ENCODE measurements at places on chromosomes 1 and 21.

- no peak for DNase-seq
These were observed 58.7 kb upstream of the APOBEC4 start for GRCh38 chr1:183711741-183712361.

- no peak for DNase-seq
These were observed 12.9 kb downstream of the DESI2 start for GRCh38 chr1:244665771-244666217.

- peak; percentile 35 for DNase-seq
These were observed 305.1 kb downstream of the MATN1 start for GRCh38 chr1:30418061-30418938.

DNA sequence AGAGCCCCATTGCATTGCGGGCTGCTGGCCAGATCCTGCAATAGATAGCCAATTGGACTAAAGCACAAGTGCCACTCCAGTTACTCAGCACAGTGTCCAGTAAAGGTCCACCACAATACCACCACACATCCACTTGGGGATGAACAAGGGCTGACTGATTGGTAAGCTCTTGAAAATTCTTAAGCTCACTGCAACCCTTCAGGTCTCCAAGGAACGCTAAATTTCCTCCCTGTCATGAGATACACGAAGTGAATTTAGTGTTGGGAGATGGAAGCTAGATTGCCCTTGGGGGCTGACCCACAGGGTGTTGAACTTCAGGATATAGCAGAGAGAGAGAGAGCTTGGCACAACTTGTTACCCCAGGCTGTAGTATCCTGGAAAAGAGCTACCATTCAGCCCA is 9.8 kb upstream of the AADACL3 start:
- DNase-seq = no peak

DNA sequence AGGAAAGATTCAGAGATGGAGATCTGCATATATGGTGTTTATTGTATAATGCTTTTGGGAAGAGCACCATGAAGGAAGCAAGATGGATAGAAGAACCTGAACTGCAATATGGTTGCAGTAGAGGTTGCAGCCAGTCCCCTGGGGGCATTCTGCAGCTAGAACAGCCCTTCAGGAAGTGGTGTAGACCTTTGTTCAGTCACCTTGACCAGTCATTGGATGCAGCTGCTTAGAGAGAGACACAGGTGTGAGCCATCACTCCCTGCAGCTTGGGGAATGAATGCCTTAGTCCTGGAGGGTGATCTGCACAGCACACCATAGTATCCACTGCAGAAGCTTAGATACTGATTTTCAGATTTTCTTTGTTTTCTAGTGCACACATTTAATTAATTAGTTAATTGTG is 42.3 kb downstream of the NEK7 start:
- no peak for DNase-seq

GRCh38 chr1:10117865-10118264 is 85.1 kb downstream of the UBE4B start:
- no peak for DNase-seq

DNA sequence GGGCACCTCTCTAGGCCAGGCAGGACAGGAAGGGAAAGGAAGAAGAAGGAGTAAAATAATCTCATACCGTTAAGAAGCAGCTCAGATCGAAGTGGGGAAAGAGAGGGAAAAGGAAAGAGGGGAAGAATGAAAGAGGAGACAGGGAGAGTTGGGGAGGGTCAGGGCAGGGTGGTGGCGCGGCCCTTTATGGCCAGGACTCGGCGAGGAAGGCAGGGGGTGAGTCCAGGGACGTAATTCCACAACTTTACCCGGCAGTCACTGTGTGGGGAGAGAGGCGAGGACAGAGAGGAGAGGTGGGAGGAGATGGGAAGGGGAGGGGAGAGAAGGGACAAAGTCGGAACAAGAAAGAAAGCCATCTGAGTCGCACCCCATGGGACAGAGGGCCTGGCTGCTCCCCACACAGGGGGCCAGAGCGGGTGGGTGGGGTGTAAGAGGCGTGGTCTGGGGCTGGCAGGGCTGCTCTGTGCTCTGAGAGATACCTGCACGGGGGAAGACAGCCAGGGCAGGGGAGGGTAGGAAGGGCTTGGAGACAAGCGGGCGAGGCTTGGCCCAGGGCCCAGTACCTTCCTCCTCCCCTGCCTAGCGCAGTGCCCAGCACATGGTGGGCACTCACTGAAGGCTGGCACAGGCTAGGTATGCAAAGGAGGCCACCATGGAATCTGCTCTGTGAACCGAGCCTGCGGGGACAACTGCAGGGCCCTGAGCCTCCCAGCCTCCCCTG is 49.4 kb downstream of the KIF21B start:
- no peak for DNase-seq

DNA sequence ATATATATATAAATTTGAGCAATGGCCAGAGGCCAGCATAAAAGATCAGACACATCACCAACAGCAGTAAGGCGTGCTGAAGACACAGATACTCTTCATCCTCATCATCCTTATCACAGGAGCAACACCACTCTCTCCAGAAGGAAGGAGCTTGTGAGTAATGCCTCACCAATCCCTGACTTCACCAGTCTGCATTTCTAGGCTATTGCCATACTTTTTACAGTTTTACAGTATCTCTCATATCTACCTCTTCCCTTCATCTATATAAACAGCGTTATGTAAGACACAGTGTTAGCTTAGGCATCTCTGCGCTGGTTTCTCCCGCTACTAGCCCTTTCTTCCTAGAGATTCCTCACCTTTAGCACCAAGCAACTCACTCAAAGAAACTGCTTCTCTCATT is 2.4 kb upstream of the ABL2 start:
- DNase-seq = no peak

DNA sequence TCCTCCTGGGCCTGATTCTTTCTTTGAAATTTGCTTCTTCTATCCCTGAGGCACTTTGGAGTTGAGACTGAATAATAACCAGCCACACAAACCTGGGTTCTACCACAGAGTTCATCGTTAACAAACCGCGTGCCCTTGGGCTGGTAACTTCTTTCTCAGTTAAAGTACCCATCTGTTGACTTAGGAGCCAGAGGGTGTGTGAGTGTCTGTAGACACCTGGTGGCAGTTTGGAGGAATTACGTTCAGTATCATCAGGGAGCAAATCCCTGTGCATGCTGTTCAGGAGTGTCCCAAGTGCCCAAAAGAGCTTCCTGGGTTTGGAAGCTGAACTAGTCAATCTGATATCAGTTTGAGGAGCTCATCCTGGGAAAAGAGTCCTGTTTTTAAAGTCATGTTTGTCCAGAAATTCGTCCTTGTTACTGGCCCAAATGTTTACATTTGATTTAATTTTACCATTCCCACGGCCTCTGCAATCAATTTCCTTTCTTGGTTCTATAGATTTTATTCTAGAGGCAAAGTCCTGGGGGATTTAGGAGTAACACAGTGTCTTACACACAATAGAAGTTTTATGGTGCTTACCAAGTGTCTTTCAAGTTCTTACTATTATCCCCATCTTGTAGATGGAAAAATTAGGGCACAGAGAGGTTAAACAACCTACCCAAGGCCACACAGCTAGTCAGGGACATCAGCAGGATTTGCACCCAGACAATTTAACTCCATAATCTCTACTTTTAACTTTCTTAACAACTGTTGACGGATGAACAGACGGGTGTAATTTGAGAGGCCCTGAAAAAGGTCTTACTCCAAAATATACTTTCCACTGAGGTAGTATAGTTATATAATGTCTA is 26.7 kb upstream of the RPTN start:
- DNase-seq = peak; percentile 55

GRCh38 chr1:14650951-14651350 is 52.5 kb downstream of the KAZN start:
- no peak for DNase-seq

DNA sequence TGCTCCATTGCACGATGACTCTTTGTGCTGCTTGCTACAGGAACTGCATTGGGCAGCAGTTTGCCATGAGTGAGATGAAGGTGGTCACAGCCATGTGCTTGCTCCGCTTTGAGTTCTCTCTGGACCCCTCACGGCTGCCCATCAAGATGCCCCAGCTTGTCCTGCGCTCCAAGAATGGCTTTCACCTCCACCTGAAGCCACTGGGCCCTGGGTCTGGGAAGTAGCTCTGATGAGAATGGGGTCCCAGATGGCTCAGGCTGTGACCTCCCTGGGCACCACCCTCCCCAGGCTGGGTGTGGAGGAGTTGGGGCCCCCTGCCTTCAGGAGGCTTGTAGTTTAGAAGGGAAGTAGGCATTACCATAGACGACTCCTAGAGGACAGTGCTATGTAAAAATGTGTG is 19.7 kb downstream of the CYP4B1 start:
- DNase-seq = no peak

- DNase-seq = peak; percentile 38
These were observed 28.9 kb downstream of the RUNX3 start for GRCh38 chr1:24900985-24901781.

DNA sequence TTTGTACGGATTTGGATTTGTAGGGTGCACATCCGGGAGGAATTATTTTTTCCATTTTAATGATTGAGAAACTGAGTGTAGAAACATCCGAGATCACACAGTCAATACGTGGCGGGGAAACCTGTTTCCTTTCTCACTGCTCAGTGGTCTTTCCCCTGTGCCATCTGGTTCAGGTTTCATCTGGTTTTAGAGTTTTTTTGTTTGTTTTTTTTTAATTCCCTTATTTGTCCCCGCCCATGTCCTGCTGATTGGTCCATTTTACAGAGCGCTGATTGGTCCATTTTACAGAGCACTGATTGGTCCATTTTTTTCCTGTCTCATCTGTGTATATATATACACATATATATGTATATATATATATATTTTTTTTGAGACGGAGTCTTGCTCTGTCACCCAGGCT is 6.0 kb downstream of the TRPM2 start:
- no peak for DNase-seq

DNA sequence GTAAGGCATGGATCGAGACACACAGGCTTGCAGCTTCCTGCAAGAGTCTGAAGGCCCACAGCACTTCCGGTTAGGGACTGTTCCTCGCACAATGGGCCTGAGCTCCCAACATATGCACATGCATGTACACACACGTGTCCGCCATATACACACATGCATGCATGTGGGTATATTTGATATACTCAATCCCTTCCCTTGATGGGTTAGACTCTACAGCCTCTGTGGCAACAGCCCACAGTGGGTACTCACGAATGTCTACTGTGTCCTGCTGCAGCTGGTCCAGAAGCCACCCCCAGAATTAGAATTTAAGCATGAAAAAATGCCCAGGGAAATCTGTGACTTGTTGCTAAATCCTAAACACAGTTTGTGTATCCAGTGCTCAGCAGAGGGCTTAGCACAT is 9.9 kb downstream of the F3 start:
- no peak for DNase-seq

- DNase-seq = no peak
These were observed 109.8 kb upstream of the IVNS1ABP start for GRCh38 chr1:185426848-185427247.

GRCh38 chr1:224435318-224435763 is 744 bp upstream of the WDR26 start:
- no peak for DNase-seq

- no peak for DNase-seq
These were observed 75.7 kb upstream of the RAB4A start for GRCh38 chr1:229195246-229195645.

GRCh38 chr1:235019471-235019870 is 109.2 kb downstream of the TOMM20 start:
- no peak for DNase-seq

DNA sequence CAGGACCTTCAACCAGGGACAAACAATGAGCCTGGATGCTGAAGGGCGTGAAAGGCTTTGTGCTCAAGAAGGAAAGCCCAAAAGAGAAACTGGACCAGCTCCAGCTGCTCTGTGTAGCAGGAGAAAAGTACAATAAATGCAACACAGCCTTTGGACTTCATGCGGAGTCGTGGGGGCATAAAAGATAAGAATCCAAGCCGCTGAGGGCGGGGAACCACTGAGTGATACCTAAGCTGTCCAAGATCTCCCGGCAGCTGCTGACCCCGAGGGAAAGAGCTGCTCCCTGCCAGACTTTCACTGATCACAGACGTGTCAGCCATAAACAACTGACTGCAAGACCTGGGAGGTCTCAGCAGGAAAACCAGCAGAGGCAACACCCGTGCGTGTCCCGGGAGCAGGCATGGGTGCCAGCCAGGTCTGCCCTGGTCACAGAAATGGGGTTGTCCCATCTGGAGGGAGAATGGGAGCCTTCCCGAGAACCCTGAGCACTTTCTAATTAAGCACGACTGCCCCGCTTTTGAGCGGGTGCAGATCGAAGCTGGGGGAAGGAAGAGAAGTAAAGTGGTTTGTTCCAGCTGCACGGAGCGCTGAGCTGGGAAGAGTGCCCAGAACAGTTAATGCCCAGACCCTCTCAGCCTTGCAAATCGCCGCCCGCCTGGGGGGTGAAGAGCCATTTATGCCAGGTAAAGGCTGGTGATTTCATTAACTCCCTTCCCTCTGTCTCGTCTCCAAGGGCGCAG is 68.3 kb upstream of the TARDBP start:
- DNase-seq = no peak

DNA sequence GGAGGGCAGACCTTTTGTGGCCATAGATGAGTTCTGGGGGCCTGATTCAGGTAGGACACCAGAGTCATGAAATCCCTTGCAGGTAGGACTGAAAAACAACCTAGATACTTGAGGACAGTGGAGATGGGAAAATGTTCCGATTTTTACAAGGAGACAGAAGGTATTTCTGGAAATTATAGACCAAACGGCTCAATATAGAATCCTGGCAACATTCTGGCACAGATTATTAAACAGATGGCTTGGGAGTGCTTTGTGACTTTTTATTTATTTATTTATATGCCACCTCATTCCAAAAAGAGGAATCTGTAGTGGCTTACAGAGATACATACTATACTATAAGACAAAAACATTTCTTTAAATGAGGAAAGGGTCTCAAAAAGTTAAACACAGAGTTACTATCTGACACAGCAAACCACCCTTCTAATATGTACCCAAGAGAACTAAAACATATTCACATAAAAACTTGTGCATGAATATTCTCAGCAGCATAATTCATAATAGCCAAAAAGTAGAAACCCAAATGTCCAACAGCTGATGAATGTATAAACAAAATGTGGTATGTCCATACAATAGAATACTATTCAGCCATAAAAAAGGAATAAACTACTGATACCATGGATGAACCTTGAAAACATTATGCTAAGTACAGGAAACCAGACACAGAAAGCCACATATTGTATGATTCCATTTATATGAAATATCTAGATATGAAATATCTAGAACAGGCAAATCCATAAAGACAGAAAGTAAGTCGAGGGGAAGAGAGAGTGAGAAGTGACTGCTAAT is 49.8 kb downstream of the CDK18 start:
- DNase-seq = no peak

GRCh38 chr1:205766038-205766437 is 9.2 kb downstream of the RAB29 start:
- DNase-seq = no peak

DNA sequence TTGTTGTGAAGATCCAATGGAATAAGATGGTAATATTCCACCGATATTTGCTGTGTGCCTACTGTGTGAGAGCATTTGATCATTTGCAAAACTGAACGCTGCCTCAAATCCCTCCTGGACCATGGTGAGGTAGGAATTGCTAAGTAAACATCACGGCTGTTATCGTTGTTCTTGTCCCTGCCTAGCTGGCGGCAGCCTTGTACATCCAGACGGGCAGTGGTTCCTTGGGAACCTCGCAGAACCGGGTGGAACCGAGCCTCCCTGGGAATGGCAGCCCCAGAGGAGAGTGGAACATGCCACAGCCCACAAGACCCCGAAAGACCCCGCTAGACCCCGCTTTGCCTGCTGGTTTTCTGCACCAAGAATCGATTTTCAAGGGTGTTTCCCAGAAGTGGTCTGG is 60.9 kb downstream of the TAS1R2 start:
- no peak for DNase-seq

- no peak for DNase-seq
These were observed 103.8 kb downstream of the ADARB1 start for GRCh38 chr21:45178070-45178608.
